Ammon's horn (tissue), 1 donor: ENCODE measurements at places on chromosomes 4 and X.

- no peak for DNase-seq
These were observed 117.9 kb downstream of the CPZ start for GRCh38 chr4:8710416-8710815.

GRCh38 chr4:128386761-128387599, 99.4 kb upstream of the PGRMC2 start:
- DNase-seq, result peak; percentile 89

DNA sequence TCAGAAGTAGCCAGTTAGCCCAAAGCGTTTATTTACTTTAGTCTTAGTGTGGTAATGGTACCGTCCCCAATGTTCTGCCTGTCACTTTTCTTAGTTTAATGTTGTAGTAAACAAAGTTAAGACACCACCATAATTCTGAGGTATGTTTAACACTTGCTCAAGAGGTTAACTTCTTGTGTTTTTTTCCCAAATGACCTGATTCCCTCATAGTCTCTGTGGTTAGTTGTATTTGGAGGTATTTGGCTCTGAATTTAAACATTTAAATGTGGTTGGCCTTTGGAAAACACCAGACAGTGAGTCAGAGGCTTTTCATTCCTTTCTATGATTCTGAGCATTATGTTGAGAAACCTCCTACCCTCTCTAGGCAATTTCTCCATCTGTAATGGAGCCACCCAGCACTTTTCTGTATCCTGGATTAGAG, 47.9 kb downstream of the CXCL1 start:
- DNase-seq, result no peak

GRCh38 chr4:118757761-118758251, 72.6 kb downstream of the METTL14 start:
- DNase-seq, result no peak

DNA sequence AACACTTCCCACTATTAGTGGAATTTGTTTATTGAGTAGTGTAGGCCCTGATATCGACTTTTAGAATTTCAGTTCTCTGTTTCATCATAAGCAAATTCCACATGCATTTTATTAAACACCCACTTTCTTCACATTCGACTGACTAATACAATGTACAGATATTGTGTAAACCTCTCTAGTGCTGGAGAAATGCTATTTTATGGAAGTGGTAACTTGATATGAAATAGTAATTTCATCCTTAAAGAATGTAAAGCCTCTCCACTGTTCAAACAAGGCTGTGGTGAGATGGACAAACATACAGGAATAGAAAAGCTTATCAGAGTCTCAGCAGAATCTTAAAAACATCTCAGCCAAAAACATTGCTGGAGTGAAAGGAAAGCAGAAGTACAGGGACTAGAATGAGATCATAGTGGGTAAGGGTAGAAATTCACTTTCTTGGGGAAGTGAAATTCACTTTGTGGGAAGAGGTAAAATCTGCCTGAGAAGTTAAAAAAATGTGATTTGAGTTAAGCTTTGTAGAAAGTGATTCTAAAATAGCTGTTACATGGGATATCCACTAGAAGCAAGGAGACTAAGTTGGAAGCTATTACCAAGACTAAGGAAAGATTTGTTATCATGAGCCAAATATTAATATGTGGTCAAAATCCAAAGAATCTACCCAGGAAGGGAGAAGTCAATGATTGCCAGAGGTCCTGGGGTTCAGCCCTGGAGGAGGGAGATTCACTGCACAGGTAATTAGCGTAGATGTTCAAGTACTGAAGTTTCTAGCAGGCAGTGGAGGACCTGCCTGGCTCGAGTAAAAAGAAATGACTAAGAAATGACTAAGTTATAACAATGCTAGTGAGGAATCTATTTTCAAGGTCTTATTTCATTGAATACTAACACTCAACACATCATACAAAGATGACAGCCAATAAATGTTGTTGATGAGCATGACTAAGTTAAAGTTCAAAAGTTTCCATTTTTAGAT, 398.3 kb upstream of the FAM47C start:
- DNase-seq, result no peak

DNA sequence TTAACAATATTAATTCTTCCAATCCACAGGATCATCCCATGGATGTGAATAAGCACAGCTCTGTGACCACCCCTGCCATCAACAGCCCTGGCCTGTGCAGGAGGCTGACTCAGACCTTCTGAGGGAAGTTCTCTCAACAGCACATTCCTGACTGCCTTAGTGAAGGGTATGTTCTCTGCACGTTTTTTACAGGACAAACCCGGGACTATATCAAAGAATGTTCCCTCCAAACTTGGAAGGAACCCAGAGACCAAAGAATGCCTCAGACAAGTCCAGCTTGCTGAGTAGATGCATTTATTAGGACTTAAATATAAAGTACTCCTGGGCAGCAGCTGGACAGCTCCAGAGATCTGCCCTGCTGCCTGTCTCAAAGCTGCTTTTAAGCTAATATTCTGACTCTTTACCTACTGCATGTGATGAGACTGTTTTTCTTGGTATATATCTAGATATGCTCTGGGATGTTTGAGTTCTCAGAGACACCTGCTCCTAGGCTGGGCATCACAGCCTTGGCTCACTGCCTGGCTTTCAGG, 1127.8 kb upstream of the PRKX start:
- DNase-seq, result no peak

- no peak for DNase-seq
These were observed 201.0 kb downstream of the DCTD start for GRCh38 chr4:182716192-182716591.

DNA sequence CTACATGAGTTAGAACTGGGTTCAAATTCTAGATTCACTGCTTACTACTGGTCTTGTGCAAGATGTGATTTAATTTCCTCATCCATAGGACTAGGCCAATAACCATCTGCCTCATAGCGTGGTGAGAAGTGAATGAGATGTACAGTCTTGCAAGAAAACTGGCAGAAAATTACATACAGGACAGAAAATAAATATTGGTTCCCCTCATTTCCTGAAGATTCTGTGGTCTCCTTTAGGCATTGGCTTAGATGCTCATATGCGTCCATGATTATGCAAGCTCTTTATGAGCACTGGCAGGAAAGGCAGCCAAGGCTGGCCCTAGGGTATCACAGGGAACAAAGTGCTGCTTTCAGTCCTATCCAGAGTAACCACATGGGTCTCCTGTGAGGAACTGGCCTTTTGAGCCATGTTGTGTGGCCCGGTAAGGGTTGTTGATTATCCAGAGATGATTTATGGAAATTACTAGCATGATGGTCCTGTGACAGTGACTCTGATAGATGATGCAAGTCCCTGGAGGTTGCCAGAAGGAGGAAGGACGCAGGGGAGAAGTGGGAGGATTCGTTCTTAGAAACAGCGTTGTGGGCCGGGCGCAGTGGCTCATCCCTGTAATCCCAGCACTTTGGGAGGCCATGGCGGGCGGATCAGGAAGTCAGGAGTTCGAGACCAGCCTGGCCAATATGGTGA, 9.9 kb upstream of the MOB1B start:
- DNase-seq, result peak; percentile 3

DNA sequence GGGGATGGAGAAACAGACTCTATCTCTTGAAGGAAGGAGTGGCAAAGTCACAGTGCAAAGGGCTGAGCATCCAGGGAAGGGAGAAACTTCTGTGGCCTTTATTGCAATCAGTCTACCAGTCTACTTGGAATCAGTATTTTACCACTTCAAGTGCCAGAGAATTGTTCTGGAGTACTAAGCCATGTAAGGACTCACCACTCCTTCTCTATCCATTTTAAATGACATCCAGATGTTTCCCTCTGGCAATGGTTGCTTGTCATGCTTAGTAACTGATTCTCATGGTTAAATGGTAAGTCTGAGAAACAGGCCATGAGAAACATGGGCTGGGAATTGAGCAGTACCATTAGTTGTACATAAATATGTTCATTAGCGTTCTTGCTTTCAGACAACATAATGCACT, 21.1 kb upstream of the SMIM10 start:
- no peak for DNase-seq

GRCh38 chr4:13905543-13905942, 278.0 kb upstream of the BOD1L1 start:
- no peak for DNase-seq

DNA sequence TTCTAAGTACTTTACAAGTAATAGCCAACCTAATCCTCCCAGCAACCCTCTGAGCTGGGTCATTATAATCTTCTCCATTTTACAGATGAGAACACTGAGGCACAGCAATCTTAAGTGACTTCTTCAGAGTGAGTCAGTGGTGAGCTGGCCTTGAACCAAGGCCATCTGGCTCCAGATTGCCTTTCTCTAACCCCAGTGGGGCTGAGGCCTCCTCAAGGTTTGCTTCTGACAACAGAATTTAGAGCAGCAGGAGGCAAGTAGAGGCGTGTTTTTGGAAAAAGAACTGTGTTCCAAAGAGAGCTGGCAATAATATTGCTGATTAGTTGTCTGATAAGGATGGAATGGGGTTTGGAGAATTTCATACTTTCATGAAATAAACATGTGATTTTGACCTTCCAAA, 41.2 kb downstream of the PIR start:
- no peak for DNase-seq

DNA sequence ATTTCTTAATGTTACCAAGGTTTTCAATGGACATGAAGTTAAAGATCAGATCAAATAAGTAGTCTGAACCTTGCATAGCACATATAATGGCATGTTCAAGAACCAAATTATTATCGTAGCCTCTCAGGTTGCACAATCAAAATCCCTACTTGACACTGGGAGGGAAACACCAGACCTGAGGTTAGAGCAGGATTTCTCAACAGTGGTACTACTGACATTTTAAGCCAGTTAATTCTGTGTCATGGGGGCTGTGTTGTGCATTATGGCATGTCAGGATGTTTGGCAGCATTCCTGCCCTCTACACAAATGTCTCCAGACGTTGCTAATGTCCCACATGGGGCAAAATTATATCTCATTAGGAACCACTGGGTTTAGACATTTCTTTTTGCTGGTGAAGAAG, 20.8 kb downstream of the RLIM start:
- DNase-seq, result no peak

- DNase-seq, result no peak
These were observed 175.6 kb upstream of the MAGEB2 start for GRCh38 chrX:30039768-30040167.

DNA sequence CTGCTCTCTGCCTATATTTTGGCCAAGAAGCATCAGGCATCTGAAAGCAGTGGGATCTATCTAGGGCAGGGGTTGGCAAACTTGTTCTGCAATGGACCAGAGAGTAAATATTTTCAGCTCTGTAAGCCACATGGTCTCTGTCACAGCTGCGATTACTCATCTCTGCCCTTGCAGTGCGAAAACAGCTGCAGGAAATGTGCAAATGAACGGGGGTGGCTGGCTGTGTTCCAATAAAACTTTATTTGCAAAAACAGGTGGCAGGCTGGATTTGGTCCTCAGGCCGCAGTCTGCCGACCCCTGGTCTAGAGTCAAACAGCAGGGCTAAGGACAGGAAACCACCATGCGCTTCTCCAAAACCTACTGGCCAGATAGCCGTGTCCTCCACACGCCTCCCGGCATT, 48.6 kb downstream of the ACOX3 start:
- peak; percentile 79 for DNase-seq

GRCh38 chr4:147723326-147723725, 8.6 kb upstream of the ARHGAP10 start:
- DNase-seq, result no peak

DNA sequence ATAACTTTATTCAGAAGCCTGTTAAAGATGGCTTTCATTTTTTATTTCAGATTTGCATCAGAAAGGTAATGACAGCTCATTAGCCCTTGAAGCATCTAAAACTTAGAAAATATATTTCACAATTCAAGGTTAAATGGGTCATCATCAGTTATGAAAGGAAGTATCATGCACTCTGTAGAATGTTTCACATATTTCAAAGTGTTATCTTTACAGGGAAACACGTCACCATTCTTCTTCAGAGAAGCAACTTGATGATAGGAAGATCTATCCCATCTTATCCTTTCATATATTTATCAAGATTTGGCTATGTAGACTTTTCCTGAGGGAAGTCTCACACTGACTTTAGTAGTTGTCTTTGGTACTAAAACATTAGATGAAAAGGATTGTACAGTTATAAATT, 277.8 kb downstream of the TENM3 start:
- DNase-seq, result no peak

GRCh38 chr4:83266689-83267088, 17.9 kb downstream of the COQ2 start:
- no peak for DNase-seq

DNA sequence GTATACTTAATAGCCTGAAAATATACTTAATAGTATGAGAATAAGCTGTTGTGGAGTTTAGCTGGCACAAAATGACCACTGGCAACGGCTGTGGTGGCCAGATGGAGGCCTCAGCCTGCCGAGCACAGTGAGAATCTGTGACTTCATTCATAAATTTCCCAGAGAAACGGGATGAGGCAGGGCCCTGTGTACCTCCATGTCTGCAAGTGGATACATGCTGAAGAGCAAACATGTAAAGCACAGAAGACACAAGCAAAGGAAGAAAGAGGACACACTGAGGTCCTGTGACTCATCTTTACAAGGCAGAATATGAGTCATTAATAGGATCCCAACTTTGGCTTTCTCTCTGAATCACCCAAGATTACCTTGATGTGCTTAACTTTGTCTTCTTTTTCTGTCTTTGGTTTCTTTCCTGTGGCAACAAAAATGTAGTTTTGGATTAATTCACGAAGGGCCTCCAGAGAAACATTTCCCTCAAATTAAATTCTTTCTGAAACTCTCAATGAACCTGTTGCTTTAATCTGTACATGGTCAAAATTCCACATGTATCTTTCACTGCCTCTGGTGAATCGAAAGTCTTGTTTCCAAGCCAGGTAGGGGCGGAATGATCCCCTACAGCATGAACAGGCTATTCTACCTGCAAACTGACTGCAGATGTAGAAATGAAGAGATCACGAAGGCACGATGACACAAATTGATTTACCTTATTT, 56.4 kb downstream of the IRF2 start:
- DNase-seq, result peak; percentile 74

GRCh38 chr4:74893171-74893570, 39.7 kb upstream of the PARM1 start:
- no peak for DNase-seq

DNA sequence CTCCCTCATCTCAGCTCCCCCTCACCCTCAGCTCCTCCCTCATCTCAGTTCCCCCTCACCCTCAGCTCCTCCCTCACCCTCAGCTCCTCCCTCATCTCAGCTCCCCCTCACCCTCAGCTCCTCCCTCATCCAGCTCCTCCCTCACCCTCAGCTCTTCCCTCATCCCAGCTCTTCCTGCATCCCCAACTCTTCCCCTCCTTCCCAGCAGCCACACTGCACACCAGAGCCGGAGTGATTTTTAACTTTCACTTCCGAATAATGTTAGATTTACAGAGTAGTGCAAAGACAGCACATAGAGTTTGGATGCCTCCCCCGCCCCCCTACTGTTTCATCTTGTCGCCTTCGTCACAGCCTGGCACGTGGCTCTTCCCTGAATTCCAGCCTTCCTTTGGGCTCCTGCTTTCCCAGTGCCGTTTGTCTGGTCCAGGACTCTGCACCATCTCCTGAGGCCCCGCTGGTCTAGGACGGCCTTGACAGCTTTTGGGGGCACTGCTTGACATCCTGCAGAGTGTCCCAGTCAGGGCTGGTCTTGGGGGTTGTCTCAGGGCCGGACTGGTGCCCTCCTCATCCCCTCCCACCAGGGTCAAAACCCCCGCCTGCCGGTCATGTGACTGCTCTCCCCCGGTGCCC, 110.2 kb downstream of the FAM53A start:
- no peak for DNase-seq
